ENCODE measurements at places on chromosomes 5 and 9.

- DNase-seq: no peak
Observed at GRCh38 chr5:9928326-9928725, 298.2 kb upstream of the TAS2R1 start.

DNA sequence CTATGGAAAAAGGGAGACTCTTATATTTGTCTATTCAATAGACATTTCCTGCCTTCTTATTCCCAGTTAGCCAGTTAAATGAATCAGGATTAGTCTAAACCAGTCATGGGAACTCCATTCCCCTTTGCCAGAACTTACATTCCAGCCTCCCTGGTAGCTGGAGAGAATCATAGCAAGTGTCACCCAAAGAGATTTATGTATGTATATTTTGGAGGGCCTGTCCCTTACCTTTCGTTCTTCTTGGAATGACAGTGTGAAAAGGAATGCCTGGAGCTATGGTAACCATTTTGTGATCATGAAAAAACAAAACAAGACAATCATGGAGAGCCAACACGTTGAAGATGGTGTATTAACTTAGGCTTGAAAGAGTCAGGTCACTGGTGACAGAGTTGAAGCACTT lies 627.7 kb downstream of the CCDC171 start:
- no peak for DNase-seq

DNA sequence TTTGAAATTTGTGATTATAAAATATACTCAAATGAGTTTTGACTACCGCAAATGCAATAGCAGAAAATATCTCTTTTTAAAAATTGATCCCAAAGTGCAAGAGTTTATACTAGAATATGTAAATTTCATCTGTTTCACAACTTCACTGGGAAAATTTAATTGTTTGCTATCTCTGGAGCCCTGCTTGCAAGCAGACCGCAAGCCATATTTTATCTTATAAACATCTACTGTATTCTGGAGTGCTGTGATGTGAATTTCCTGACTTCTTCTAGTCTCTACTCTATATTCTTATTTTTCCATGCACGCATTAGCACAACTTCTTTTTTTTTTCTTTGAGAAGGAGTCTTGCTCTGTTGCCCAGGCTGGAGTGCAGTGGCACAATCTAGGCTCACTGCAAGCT lies 98.7 kb downstream of the DROSHA start:
- no peak for DNase-seq

- no peak for DNase-seq
Observed at GRCh38 chr5:165119175-165119574, 1613.8 kb downstream of the MAT2B start.

- no peak for DNase-seq
Observed at GRCh38 chr5:170757182-170757601, 26.3 kb upstream of the GABRP start.

DNA sequence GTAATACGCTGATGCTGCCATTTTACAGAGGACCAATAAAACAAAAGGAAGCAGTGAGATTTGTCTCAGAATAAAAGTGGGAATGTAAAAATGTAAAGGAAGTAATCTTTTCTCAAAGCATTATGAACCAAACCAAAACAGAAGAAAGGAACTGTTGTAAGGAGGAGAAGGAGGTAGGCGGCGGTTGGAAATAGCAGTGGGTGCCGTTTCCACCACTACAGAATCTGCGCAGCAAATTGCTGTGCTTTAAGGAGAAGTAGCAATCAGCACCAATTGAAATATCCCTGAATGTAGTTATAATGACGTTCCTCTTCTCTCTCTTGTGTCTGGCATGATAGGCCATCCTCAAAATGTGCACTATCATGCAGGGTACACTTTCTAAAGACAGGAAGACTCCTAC lies 455.1 kb upstream of the TLE4 start:
- DNase-seq: no peak

DNA sequence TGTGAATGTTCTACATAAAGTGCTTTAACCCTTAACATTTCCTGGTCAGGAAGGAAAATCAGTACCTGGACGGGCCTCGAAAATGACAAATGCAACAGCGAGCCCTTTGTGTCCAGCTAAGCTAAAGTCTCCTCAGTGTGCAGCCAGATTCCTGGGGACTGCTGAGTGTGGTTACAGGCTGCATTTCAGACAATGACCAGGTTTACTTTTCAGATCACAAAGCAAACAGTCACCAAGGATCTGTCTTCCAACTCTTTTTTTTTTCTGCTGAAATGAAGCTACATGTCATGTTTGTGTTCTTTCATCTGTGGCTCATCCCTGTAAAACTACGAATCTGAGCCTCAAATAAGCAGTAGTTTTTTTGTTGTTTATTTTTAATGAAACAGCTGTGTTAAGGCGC lies 20.8 kb downstream of the SLC46A2 start:
- no peak for DNase-seq

GRCh38 chr5:168109441-168109840 lies 182.0 kb upstream of the WWC1 start:
- DNase-seq: no peak

GRCh38 chr5:179344431-179345182 lies 654 bp downstream of the ADAMTS2 start:
- no peak for DNase-seq
